ENCODE measurements at places on chromosomes 13 and 19.

DNA sequence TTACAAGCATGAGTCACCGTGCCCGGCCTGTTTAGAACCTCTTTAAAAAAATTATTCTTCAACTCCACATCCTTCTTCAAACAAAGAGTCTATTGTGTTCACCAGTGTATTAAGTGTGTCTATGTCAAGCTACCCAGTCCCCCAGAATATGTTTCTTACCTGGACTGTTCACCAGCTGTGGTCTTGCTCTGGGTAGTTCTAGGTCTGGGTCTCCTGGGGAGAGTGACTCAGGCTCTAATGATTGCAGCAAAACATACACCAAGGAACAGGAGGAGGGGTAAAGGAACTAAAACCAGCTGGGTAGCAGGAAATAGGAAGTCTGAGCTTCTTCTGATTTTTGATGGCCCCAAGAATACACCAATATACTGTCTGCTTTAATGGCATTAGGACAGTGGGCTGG, at the start of gene FPR1:
FPR1 (minus strand) TSS at position 224 of the 400 bp plus-strand sequence. CDS start 4,884 bp downstream, outside the sequence.
- H3K4me1 ChIP-seq, result no peaks in the 10 kb centered on the region
- no peaks in the 10 kb centered on the region for H3K27me3 ChIP-seq
- DNase-seq, result no peak

GRCh38 chr13:43166644-43167457, 143.5 kb downstream of the DNAJC15 start:
- H3K27me3 ChIP-seq, result peaks cover 2% of the 10 kb centered on the region
- no peak overlapping the region for H3K4me3 ChIP-seq
- H3K27ac ChIP-seq, result no peak overlapping the region

DNA sequence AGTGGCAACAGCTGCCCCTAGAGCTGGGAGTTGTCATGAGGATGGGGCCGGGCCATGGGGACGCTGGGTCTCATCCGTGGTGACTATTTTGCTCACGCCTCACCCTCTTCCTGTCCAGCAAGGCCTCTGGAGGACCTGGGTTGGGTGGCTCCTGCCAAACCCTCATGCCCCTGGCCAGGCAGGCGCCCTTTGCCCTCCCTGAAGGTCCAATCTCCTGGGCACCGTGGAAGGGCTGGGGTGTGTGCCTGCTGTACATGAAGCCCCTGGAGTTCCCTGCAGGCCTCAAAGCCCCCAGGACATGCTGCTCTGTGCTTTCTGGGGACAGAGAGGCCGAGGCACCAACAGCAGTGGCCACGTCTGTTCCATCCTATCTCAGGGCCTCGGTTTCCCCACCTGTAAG, 13.8 kb downstream of the LRP3 start:
- no peaks in the 10 kb centered on the region for H3K27me3 ChIP-seq
- no peak for DNase-seq
- no peaks in the 10 kb centered on the region for H3K36me3 ChIP-seq
- no peaks in the 10 kb centered on the region for H3K4me1 ChIP-seq

- no peak for DNase-seq
- H3K4me1 ChIP-seq, result peaks cover 3% of the 10 kb centered on the region
- no peak overlapping the region for H3K4me3 ChIP-seq
- peaks cover 69% of the 10 kb centered on the region for H3K36me3 ChIP-seq
Measured at GRCh38 chr19:6384381-6384780, 8.6 kb downstream of the GTF2F1 start.

DNA sequence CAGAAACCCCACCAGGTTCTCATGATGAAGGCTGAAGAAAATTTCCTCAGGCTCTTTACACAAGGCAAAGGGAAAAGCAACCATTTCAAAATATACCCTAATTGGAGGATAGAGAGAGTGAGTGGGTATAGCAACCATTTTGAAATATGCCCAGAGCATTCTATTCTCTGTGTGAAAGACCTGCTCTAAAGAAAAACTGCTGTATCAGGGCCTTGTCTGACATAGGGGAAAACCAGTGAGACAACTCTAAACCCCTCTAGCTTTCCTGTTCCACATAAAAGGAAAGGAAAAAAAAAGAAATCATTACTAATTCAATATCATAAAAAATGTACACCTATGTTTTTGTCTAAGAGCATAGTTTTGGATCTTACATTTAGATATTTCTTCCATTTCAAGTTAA, 42.3 kb downstream of the TPTE2 start:
- no peaks in the 10 kb centered on the region for H3K36me3 ChIP-seq
- peaks cover 7% of the 10 kb centered on the region for H3K4me1 ChIP-seq

GRCh38 chr19:18896421-18896841, 473 bp upstream of the CERS1 start:
- no peaks in the 10 kb centered on the region for H3K36me3 ChIP-seq
- peaks cover 30% of the 10 kb centered on the region for H3K27me3 ChIP-seq
- no peak for DNase-seq
- no peak overlapping the region for H3K27ac ChIP-seq
- H3K4me3 ChIP-seq, result peak overlapping the region; percentile 21

GRCh38 chr19:44988273-44988672, 13.0 kb upstream of the RELB start:
- H3K27ac ChIP-seq, result no peak overlapping the region
- peaks cover 26% of the 10 kb centered on the region for H3K36me3 ChIP-seq
- no peaks in the 10 kb centered on the region for H3K27me3 ChIP-seq
- H3K4me3 ChIP-seq, result no peak overlapping the region
- no peak for DNase-seq

DNA sequence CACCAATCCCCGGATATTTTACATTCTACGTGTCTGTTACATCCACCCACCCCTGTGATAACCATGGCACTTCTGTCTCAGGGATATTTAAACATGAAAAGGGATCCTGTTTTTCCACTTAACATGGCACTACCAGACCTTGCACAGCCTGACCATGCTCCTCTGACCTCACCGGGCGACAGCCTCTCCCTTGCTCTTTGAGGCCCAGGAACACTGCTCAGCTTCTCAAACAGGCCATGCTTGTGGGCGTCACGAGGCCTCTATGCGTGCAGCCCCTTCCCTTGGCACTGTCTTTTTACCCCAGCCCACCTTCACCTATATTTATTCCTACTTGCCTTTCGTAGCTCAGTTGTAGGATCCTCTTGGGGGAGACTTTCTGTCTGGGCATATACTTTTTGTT, 385.6 kb downstream of the UQCRFS1 start:
- H3K27ac ChIP-seq, result no peak overlapping the region
- no peaks in the 10 kb centered on the region for H3K27me3 ChIP-seq
- no peaks in the 10 kb centered on the region for H3K4me1 ChIP-seq
- H3K4me3 ChIP-seq, result no peak overlapping the region
- DNase-seq, result no peak
- no peaks in the 10 kb centered on the region for H3K36me3 ChIP-seq

GRCh38 chr19:8517551-8518442, 3.8 kb upstream of the ZNF414 start:
- H3K4me1 ChIP-seq, result peaks cover 62% of the 10 kb centered on the region
- peaks cover 48% of the 10 kb centered on the region for H3K36me3 ChIP-seq
- no peaks in the 10 kb centered on the region for H3K27me3 ChIP-seq
- peak overlapping the region; percentile 98 for H3K27ac ChIP-seq

- H3K27ac ChIP-seq, result no peak overlapping the region
- H3K4me1 ChIP-seq, result peaks cover 5% of the 10 kb centered on the region
- no peak overlapping the region for H3K4me3 ChIP-seq
- no peaks in the 10 kb centered on the region for H3K36me3 ChIP-seq
- DNase-seq, result no peak
Measured at GRCh38 chr13:59706101-59706976, 457.4 kb downstream of the DIAPH3 start.

DNA sequence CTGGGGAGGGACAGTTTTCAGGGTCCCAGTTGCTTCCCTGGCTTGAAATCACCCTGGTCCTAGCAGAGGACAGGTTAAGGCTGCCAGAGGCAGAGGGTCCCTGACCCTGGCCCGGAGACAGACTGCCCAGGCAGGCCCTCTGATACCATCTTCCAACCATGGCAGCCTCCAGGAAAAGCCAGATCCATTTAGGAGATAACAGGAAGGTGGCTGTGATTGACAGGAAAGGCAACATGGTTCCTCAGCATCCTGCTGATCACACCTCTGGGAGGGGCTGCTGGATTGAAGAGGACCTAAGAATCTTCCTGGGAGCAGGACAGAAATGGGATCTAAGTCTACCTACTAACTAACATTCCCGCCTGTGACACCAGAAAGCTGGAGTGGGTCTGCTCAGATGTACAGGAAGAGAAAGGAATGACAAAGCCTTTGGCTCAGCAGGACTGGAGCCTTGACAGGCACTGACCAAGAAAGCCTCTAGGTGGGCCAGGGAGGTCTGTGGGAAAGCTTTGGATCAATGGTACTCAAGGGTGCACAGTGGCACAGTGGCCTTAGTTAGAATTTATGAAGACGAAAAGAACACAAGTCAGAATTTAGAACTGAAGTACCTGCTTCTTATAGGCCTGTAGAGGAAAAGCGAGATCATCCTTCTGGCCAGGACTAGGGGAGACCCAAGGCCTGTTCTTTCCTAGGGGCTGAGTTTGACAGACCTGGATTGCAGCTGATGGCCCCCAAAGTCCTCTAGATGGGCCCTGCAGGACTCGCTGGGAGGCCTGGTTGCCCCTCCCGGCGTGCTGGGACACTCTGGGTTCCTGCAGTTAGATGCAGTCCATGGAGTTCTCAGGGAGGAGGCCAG, 2.3 kb upstream of the PRKACA start:
- no peaks in the 10 kb centered on the region for H3K27me3 ChIP-seq
- peaks cover 26% of the 10 kb centered on the region for H3K36me3 ChIP-seq
- peaks cover 34% of the 10 kb centered on the region for H3K4me1 ChIP-seq
- H3K27ac ChIP-seq, result no peak overlapping the region
- no peak overlapping the region for H3K4me3 ChIP-seq

DNA sequence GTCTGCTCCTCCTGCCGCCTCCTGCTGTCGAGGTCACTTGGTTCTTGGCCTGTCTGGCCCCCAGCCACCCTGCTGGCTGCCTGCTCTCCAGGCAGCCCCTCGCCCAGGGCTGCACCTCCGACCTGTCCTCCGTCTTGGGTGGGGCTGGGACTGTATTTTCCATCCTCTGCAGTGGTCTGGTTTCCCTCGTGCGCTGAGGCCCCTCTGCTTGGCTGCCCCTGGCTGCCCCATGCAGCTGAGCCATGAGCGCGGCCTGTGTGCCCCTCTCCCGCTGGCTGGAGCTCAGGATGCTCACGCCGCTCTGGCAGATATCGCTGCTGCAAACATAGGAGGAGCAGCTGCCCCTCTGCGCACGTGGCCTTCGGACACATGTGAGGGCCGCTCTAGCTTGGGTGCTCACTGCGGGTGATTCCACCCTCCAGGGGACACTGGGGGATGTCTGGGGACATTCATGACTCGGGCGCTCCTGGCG, 14.0 kb downstream of the UHRF1 start:
- no peaks in the 10 kb centered on the region for H3K27me3 ChIP-seq
- peaks cover 6% of the 10 kb centered on the region for H3K4me1 ChIP-seq
- H3K36me3 ChIP-seq, result peaks cover 31% of the 10 kb centered on the region
- H3K27ac ChIP-seq, result no peak overlapping the region
- DNase-seq, result no peak
- no peak overlapping the region for H3K4me3 ChIP-seq

GRCh38 chr19:17555929-17556813, 722 bp downstream of the COLGALT1 start:
- H3K4me1 ChIP-seq, result peaks cover 25% of the 10 kb centered on the region
- H3K27me3 ChIP-seq, result no peaks in the 10 kb centered on the region
- H3K36me3 ChIP-seq, result peaks cover 16% of the 10 kb centered on the region
- peak; percentile 36 for DNase-seq
- H3K4me3 ChIP-seq, result peak overlapping the region; percentile 86
